ENCODE measurements at places on chromosomes 6 and 20.

GRCh38 chr6:129525055-129525454, 184.9 kb downstream of the ARHGAP18 start:
- no peak for DNase-seq

- DNase-seq: no peak
Observed at GRCh38 chr6:149087898-149088297, 229.6 kb upstream of the TAB2 start.

DNA sequence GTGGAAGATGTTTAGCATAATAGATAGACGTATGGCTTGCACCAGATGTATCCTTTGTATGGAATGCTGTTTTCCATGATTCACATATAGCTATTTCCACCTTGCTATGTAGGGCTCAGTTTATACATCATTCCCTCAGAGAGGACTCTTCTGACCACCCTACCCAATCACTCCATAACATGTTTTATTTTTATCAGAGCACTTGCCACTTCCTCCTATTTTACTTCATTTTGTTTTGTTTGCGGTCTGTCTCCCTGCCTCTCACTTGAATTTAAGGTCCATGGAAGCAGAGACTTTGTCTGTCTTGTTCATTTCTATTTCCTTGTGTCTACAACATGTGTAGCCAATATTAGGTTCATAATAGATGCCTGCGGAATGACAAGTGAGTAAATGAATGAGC, 266.9 kb upstream of the CITED2 start:
- DNase-seq: no peak

DNA sequence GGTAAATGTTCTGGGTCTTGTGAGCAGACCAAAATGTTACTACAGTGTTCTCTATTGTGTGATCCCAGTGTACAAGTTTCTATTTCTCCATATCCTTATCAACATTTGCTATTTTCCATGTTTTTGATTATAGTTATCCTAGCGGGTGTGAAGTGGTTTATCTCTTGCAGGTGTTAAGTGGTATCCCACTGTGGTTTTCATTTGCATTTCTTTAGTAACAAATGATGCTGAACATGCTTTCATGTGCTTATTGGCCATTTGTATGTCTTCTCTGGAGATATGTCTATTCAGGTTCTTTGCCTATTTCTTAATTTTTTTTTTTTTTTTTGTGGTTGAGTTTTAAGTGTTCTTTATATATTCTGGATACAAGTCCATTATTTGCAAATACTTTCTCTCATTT, 35.5 kb downstream of the NSFL1C start:
- no peak for DNase-seq

DNA sequence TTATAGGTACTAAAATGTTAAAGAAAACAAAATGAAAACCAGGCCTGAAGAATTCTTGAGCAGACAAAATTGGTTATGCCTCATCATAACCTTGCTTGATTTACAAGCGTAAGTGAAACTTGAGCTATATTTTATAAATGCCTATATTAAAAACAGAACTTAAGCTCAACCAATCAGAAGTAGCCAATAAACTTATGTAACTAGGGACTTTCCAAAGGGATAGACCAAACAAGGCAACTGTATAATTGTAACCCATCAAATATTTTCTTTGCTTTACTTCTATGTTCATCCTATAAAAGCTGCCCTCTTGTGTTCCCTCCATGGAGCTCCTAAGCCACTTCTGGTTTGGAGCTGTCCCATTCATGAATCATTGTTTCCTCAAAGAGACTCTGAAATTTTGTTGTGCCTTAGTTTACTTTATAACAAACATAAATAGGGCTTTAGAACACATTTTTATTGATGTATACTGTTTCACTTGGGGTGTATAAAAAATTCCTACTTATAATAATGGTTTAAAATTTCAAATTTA, 101.6 kb upstream of the CARMIL1 start:
- no peak for DNase-seq

- DNase-seq: no peak
Observed at GRCh38 chr6:106684011-106684410, 54.6 kb downstream of the QRSL1 start.

DNA sequence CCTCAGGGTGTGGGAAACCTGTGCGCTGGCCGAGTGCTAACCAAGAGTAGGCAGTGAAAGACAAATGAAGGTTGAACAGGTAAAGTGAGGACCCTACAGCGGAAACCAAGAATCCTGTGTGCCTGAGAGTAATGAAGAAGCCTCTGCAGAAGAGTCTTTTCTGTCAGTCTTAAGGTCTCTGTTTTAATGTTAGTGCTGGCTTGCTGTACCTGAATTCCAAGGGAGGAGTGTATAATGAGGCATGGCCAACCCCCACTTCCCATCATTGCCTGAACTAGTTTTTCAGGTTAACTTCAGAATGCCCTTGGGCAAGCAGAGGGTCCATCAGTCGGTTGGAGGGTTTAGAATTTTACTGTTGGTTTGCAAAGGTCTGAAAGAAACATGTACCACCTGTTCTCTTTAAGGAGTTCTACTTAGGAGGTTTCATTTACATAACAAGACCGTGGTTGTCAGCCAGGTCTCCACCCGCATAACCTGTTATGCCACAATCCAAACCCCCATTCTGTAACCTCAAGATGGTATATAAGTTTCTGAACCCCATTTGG, 589 bp upstream of the PDCD2 start:
- DNase-seq: no peak

DNA sequence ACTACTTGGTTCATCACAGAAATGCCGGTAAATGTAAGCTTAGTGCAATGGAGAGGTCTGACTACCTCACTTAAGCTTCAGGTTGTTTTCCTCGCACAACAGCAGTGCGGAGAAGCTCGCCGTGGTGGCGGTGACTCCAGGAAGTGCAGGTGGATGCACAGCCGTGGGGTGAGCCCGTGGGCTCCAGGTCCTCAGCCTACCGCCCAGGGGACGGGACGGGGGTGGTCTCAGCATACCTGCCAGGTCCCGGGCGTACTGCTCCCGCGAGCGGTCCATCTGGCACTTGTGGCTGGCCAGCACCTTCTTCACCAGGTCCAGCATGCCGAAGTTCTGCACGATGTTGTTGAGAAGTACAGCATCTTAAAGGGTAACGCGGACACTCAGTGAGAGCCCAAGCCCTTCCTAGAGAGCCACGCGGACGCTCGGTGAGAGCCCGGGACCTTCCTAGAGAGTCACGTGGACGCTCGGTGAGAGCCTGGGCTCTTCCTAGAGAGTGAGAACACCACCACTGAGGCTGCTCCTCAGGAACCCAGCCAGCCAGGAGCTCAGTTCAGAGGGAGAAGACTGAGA, 17.8 kb upstream of the HELZ2 start:
- no peak for DNase-seq

GRCh38 chr6:108888052-108888451, 39.8 kb downstream of the ARMC2 start:
- no peak for DNase-seq

DNA sequence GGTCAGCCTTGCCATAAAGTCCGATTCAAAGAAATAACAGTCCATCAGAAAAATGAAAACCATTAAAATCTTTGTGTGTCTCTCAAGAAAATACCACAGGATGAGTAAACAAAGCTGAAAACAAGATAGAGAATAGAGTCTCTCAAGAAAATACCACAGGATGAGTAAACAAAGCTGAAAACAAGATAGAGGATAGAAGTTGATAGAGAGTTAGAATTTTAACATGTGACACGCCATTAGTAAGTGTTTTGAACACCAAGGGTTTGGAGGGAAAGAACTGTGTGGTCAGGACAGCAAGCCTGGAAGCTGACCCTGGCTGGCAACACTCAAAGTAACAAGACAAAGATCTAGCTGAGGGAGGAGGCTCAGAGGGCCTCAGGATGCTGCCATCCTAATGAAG, 43.9 kb upstream of the PRND start:
- DNase-seq: no peak

GRCh38 chr20:21100578-21101452, 5.3 kb downstream of the LINC00237 start:
- no peak for DNase-seq

- DNase-seq: no peak
Observed at GRCh38 chr6:119791736-119792135, 442.2 kb upstream of the MAN1A1 start.

- DNase-seq: no peak
Observed at GRCh38 chr6:90080876-90081481, 186.7 kb downstream of the GJA10 start.

DNA sequence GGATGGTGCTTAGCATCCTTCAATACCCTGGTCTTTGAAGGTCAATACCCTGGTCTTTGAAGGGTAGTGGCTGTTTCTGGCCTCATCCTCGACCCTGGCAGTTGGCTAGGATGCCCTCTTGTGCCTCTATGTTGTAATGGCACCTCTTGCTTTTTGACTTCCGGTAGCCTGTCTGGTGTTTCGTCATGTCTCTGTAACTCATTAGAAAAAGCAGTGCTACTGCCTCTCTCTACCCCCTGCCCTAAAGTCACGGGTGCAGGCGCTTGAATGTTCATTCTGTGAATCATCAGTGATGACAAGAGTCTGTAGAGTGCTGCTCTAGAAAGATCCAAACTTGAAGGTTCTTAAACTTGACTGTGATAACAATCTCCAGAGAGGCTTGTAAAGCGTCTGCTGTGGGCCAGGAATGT, 28.3 kb downstream of the RSPO4 start:
- peak; percentile 86 for DNase-seq

DNA sequence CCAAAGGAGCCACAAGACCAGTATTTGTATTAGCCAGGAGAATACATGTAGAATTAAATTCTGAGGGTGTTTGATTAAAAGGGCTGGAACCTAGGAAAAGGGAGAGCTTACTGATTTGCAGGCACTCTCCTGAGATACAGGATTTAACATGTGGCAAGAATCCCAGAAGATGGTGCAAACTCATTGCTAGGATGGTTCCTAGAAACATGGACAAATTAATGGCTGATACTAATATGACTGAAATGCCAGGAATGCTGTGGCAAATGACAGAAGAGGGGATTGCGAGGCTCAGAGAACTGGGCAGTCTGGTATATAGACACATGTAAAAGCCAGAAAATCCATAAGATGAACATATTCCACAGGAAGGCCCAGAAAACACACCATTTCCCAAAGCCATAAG, 118.1 kb downstream of the RWDD2A start:
- peak; percentile 39 for DNase-seq

GRCh38 chr20:8342391-8342790, 210.3 kb downstream of the PLCB1 start:
- no peak for DNase-seq

- DNase-seq: no peak
Observed at GRCh38 chr6:93319304-93319703, 100.1 kb downstream of the EPHA7 start.

DNA sequence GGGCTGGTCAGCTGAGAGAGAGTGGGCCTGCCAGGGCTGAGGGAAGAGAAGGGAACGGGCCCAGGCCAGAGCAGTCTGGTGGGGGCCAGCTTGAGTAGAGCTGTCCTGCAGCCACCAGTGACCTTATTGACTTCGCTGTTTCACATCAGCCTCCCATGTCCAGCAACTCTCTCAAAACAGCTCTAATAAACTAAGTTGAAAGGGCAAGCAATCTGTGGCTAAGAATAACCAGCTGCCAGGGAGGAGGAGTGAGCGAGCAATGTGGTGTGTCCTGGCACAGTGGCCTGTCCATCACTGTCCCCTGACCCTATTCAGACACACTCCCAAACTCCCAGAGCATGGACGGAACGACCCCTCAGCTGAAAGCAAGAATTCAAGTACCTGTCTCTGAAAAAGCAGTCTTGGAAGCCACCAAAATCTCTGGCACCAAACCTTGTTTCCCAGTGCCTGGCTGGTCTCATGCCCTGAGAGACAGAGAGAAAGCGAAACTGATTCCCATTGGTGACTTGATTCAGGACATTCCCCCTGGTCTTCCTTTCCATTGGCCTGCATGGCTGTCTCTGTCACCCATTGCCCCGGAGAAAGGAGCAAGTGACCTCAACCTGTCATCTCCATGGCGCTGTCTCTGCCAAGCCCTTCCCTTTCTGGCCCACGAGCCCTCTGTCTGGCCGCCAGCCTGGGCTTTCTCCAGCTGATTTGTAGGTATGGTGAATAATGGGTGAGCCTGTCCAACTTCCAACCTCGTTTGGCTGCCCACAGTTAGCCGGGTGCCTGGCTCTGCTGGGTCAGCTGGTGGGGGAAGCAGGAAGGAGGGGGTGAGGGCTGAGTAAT, at the start of gene DDO:
Gene DDO (minus strand): TSS at position 490 of the 831 bp plus-strand sequence. CDS start 2,113 bp downstream, outside the sequence.
- peak; percentile 85 for DNase-seq

- DNase-seq: no peak
Observed at GRCh38 chr6:30948811-30949210, 8.0 kb downstream of the MUCL3 start.

- peak; percentile 23 for DNase-seq
Observed at GRCh38 chr6:32816746-32817204, at the start of gene HLA-DOB. Gene HLA-DOB, minus strand, starts transcription at chr6:32817002. Its CDS starts 51 bp downstream, at chr6:32816951.

DNA sequence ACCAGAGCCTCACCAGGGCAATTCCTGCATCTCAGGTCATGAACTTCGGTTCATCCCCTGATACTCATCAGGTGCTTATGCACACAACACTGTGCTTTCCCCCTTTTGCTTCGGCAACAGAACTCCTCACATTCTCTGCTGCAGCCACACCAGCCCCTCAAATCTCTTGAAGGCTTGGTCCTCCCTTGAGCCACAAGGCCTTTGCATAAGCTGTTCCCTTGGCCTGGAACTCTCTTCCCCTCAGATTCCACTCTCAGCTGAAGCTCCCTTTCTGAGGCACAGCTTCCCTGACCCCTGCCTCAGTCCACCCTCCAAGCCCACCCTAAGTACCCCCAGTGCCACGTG, 76.4 kb downstream of the NOL4L start:
- DNase-seq: no peak

DNA sequence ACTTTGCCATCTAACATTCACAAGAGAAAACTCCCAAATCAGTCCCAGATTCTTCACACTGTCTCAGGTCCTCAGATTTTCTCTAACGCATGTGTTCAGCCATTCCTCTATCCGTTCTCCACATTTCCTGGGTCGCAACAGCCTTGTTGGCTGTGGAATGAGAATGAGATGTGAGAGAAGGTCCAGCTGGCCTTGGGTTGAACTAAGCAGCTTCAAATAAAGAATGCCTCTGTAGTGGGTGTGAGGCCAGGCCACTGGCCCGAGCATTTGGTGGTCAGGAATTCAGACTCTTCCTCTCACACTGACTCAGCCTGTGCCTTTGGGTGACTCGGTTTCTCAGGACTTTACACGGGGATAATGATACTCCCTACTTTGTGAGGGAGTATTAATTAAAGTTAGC, 73.8 kb upstream of the CCN6 start:
- DNase-seq: peak; percentile 74

- no peak for DNase-seq
Observed at GRCh38 chr6:126341126-126341525, 1.2 kb downstream of the CENPW start.

DNA sequence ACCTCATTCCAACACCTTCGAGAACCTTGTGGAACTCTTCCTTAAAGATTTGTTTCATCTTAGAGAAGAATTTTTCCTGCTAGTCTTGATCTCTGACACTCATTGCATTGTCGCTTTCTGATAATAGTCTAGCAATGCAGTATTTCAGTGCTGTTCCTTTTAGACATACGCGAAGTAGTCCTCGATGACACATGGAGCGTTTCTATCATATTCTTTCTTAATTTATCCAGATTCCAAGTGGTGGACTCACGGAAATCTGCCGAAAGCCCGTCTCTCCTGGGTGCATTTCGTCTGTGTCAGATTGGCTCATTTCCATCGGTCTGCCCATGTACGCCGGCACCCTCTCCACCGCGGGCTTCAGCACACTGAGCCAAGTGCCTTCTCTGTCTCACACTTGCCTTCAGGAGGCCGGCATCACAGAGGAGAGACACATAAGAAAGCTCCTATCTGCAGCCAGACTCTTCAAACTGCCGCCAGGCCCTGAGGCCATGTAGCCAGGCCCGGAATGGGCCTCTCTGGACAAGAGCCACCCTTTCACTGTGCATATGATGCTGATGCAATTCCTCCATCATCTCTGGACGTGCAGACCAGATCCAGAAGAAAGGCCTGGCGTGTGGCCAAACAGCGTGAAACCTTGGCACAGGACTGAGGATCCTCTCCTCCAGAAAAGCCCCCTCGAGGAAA, 198.6 kb upstream of the UST start:
- DNase-seq: peak; percentile 49
